Muscle of back (tissue), 13 donors: ENCODE measurements at places on chromosomes 2 and 18. TPM values are rescaled to one million over a fixed set of nuclear protein-coding genes. Genes with fewer than 3 reads are reported as not detected.

- DNase-seq = no peak
Measured at GRCh38 chr2:6975988-6976387, 58.8 kb downstream of the RNF144A start.

- no peak for DNase-seq
Measured at GRCh38 chr18:44579028-44579702, 101.5 kb upstream of the SETBP1 start.

- peak; percentile 57 for DNase-seq
Measured at GRCh38 chr2:228860601-228861285, 410.3 kb downstream of the PID1 start.

GRCh38 chr2:55751966-55752365 is 58.3 kb upstream of the PNPT1 start:
- no peak for DNase-seq

RGPD3 gene
- polyA plus RNA-seq = not detected
